CD4-positive, alpha-beta T cell (primary cell): ENCODE measurements at places on chromosomes 3 and 15. TPM values are rescaled to one million over a fixed set of nuclear protein-coding genes. Genes with fewer than 3 reads are reported as not detected.

NDUFB5 gene
- 20.3 TPM for total RNA-seq

POC1A gene
- 0.39 TPM for total RNA-seq

PAQR5 gene
- not detected for total RNA-seq

ARPP19 gene
- 134 TPM for total RNA-seq

LYZL4 gene
- total RNA-seq, result not detected

GRCh38 chr15:71002316-71002715, 109.7 kb downstream of the LRRC49 start:
- DNase-seq, result no peak
- H3K4me3 ChIP-seq, result no peak overlapping the region
- no peak overlapping the region for H3K27ac ChIP-seq
- no peaks in the 10 kb centered on the region for H3K4me1 ChIP-seq
- H3K27me3 ChIP-seq, result peaks cover 11% of the 10 kb centered on the region
- H3K36me3 ChIP-seq, result no peaks in the 10 kb centered on the region

DNA sequence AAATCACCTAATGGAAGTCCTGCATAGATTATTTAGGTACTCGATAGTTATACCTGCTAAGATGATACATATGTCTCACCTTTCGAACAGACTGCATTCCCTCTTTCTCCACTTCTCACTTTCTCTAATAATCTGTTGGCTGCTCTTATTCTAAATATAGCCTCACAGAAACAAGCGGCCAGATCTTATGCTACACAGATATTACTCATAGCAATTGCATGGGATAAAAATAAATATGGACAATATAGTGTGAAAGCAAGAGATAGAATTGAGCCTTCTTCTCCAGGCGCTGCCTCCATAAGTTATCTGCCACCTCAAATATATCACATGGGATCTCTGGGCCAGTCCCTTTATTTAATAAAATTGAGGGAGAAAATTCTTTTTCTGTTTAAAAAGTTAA, 29.5 kb upstream of the TGFBR2 start:
- H3K27me3 ChIP-seq, result no peaks in the 10 kb centered on the region
- no peak overlapping the region for H3K27ac ChIP-seq
- no peaks in the 10 kb centered on the region for H3K4me1 ChIP-seq
- H3K4me3 ChIP-seq, result no peak overlapping the region
- no peak for DNase-seq

GRCh38 chr15:100671858-100672543, 69.6 kb downstream of the ASB7 start:
- no peak for DNase-seq
- peaks cover 5% of the 10 kb centered on the region for H3K27me3 ChIP-seq
- H3K27ac ChIP-seq, result no peak overlapping the region
- H3K4me1 ChIP-seq, result no peaks in the 10 kb centered on the region

GRCh38 chr3:184740509-184741258, 28.8 kb upstream of the MAGEF1 start:
- H3K27ac ChIP-seq, result no peak overlapping the region
- no peak overlapping the region for H3K4me3 ChIP-seq
- H3K27me3 ChIP-seq, result no peaks in the 10 kb centered on the region
- H3K36me3 ChIP-seq, result no peaks in the 10 kb centered on the region
- no peaks in the 10 kb centered on the region for H3K4me1 ChIP-seq

DNA sequence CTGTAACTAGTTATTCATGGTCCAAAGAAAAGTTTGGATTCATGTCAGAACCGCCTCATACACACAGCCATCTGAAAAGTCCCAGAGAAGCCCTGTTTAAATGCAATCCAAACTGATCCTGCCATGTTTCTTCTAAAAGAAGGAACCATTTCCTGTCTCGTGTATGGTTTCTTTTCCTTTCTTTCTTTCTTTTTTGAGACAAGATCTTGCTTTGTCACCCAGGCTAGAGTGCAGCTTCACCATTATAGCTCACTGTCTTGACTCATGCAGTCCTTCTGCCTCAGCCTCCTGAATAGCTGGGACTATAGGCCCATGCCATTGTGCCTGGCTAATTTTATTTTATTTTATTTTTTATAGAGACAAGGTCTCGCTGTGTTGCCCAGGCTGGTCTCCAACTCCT, 77.4 kb upstream of the NSMCE3 start:
- no peak overlapping the region for H3K27ac ChIP-seq
- H3K27me3 ChIP-seq, result no peaks in the 10 kb centered on the region
- no peak overlapping the region for H3K4me3 ChIP-seq
- H3K4me1 ChIP-seq, result no peaks in the 10 kb centered on the region

DNA sequence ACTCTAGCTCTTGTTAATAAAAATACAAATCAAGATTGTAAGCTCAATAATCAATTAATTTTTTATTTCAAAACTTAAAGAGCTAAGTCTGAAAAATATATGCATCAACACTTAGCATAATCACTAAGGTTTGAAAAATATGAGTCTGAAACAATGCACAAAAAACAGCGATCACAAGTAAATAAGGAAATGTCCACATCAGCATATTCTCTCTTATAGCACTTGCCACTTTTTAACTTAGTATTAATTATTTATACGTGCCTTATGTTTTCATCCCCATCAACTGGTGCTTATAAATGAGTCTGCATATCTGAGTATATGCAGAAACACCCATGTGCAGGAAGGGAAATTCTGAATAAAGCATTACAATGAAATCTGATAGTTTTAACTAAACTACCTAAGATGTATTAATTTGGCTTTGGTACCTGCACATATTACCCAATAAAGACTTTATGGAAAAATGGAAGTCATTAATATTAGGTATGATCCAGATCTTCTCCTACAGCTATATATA, 28.3 kb downstream of the AQR start:
- peaks cover 69% of the 10 kb centered on the region for H3K36me3 ChIP-seq
- no peaks in the 10 kb centered on the region for H3K27me3 ChIP-seq
- no peak for DNase-seq
- H3K27ac ChIP-seq, result no peak overlapping the region
- H3K4me3 ChIP-seq, result no peak overlapping the region
- H3K4me1 ChIP-seq, result no peaks in the 10 kb centered on the region

DNA sequence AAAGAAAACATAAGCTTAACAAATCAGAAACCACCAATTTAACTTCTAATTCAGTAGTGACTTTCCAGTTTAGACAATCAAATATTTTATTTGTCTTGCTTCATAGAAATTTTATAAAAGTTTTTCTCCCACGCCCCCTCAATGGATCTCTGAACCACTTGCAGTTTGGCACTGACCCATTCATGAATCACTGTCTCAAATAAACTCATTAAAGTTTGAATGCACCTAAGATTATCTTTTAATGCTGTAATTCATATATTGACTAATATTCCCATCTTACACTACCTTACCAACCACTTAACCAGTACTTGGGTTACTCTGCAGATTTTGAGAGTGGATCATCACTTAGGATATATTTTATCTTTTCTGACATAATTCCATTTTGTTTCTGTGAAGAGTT, 880.2 kb downstream of the OTOL1 start:
- no peak overlapping the region for H3K27ac ChIP-seq
- H3K27me3 ChIP-seq, result no peaks in the 10 kb centered on the region
- no peaks in the 10 kb centered on the region for H3K4me1 ChIP-seq
- DNase-seq, result no peak
- H3K36me3 ChIP-seq, result no peaks in the 10 kb centered on the region

DNA sequence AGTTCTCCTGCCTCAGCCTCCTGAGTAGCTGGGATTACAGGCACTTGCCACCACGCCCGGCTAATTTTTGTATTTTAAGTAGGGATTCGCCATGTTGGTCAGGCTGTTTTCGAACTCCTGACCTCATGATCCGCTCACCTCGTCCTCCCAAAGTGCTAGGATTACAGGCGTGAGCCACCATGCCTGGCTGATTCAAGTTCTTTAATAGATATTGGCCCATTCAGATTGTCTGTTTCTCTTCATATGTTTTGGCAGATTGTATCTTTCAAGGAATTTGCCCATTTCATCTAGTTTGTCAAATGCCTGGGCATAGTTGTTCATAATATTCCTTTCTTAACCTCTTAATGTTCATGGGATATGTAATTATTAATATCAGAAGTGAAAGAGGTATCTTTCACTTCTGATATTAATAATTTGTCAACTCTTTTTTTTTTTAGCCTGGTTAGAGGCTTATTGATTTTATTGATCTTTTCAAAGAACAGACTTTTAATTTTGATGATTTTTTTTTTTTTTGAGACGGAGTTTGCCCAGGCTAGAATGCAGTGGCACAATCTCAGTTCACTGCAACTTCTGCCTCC, 40.2 kb upstream of the ZFAND6 start:
- H3K27ac ChIP-seq, result no peak overlapping the region
- H3K36me3 ChIP-seq, result no peaks in the 10 kb centered on the region
- H3K4me1 ChIP-seq, result no peaks in the 10 kb centered on the region
- no peak for DNase-seq
- no peak overlapping the region for H3K4me3 ChIP-seq
- no peaks in the 10 kb centered on the region for H3K27me3 ChIP-seq

TM4SF4 gene
- not detected for total RNA-seq

KNG1 gene
- not detected for total RNA-seq

DNA sequence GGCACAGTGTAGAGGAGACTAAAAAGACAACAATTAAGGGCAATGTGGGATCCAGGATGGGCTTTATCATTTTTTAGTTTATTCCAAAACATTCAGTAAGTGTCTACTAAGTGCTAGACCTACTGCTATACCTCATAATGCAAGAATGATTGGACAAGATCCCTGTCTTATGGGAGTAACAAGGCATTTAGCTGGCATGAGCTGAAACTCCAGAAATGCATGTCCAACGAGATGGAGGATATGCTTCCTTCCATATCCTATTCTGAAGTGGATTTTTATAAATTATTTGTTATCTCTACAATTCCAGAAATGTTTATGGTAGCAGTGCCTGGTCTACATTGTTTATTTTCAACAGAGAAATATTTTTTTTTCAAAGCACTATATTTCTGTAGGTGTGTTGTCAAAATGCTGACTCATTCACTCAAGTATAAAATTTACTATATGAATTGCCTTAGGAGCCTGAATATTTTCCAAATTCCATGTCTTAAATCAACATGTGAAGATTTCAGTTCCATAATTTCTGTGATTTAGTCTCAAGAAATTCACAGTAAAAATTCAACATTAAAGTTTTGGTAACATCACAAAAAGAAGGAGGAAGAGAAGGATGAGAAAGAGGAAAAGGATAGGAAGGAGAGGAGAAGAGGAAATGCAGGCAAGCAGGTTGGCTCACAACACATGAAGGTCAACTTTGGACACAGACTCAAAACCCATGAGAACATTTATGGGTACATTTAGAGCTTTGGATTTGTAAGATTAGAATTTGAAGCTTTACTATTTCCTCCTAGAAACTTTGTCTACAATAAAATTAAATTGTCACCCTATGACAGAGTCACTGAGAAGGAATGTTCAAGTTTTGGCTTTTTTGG, 88.6 kb downstream of the P3H2 start:
- no peaks in the 10 kb centered on the region for H3K36me3 ChIP-seq
- no peak for DNase-seq
- no peaks in the 10 kb centered on the region for H3K4me1 ChIP-seq
- no peak overlapping the region for H3K27ac ChIP-seq
- no peaks in the 10 kb centered on the region for H3K27me3 ChIP-seq

DNA sequence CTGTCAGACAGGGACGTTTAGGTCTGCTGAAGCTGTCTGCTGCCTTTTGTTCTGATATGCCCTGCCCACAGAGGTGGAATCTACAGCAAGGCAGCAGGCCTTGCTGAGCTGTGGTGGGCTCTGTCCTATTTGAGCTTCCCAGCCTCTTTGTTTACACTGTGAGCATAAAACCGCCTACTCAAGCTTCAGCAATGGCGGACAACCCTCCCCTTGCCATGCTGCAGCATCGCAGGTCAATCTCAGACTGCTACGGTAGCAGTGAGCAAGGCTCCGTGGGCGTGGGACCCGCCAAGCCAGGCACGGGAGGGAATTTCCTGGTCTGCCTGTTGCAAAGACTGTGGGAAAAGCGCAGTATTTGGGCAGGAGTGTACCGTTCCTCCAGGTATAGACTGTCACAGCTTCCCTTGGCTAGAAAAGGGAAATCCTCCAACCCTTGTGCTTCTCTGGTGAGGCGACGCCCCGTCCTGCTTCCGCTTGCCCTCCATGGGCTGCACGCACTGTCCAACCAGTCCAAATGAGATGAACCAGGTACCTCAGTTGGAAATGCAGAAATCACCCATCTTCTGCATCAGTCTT, 71.4 kb downstream of the SPSB4 start:
- H3K4me1 ChIP-seq, result no peaks in the 10 kb centered on the region
- no peak for DNase-seq
- no peaks in the 10 kb centered on the region for H3K27me3 ChIP-seq
- no peak overlapping the region for H3K4me3 ChIP-seq
- H3K27ac ChIP-seq, result no peak overlapping the region

DNA sequence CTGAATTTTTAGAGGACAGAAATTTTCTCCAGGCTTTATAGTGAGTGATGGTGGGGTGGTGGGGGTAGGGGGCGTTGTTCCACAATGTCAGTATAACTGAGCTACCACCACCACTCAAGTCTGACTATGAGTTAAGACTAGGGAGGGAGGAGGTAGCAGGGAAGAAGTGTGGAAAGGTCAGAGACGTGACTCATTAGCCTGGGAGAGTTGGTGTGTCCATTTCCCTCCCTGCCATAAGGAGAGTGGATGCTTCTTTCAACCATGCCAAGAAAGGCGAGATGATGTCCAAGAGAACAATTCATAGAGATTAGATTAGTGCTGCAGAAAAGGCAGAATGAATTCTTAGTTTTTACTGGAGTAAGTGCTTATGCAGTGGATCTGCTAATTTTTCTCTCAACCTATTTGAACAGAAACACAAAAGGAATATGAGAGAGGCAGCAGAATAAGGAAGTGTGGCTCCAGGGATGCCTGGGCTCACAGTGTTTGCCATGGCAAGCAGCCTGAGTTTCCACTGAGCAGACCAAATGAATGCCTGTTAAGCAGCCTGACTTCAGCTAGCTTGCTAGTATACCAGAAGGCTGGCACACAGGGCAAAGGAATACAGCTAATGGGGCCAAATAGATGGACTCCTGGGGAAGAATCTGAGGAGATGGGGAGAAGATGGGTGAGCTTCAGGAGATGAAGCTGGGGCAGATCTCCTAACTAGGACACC, 708.9 kb downstream of the NTRK3 start:
- no peaks in the 10 kb centered on the region for H3K36me3 ChIP-seq
- no peak overlapping the region for H3K4me3 ChIP-seq
- H3K27ac ChIP-seq, result no peak overlapping the region
- no peak for DNase-seq

GRCh38 chr3:107899990-107900651, 190.7 kb downstream of the CD47 start:
- DNase-seq, result no peak
- no peaks in the 10 kb centered on the region for H3K36me3 ChIP-seq
- no peak overlapping the region for H3K4me3 ChIP-seq
- H3K4me1 ChIP-seq, result no peaks in the 10 kb centered on the region
- H3K27ac ChIP-seq, result no peak overlapping the region
